NK-92 treated with Interleukin-12 subunit alpha and Interleukin-12 subunit beta, amount 100 ng/mL, for 24 hours (cell line): ENCODE measurements at places on chromosomes 2 and 18.

GRCh38 chr2:10859278-10859677 is 46.7 kb upstream of the PDIA6 start:
- no peak for DNase-seq

- DNase-seq: no peak
These were observed 41.3 kb downstream of the PSMG2 start for GRCh38 chr18:12744103-12744502.

DNA sequence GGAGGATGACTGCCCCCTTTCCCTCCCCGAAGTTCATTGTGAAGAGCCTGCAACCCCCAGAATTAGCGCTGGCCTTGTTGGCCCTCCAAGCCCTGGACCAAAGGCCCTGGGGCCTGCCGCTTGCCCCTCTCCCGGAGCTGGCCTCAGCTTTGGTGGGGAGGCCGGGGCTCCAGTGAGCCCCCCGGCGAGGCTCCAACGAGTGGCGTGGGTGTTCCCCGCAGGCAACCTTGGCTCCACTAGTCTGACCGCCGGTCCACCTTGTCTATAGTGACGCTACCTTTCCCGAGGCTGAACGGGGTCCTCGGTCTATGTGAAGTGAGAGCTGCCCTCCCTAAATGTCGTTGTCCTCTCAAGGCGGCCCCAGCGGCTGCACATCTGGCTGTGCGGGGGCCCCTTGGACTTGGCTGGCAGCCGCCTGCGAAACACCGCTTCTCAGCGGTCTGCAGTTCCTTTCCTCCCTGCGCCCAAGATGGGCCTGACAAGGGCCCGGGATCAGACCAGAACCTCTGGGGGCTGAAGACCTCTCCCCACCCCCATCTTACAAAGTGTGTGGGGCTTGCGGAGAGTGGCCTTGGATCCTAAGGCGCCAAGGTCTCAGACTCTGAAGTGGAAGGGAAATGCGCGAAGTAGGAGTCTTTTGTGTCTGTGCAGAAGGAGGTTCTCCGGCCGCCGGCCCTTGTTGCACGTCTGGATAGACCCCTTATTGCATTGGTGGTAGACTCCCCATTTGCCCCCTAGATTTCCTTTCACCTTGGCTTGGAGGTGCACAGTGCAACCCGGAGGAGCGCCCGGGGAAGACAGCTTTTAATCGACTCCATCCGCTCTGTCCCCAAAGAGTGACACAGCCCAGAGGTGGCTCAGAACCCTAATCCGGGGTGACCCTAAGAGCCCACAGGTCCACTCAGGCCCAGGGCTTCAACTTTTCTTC is 3.9 kb upstream of the HOXD10 start:
- DNase-seq: no peak

GRCh38 chr18:32391126-32391525 is 79.6 kb downstream of the GAREM1 start:
- no peak for DNase-seq

- peak; percentile 2 for DNase-seq
These were observed 29.7 kb downstream of the CCDC141 start for GRCh38 chr2:179020156-179020750.

DNA sequence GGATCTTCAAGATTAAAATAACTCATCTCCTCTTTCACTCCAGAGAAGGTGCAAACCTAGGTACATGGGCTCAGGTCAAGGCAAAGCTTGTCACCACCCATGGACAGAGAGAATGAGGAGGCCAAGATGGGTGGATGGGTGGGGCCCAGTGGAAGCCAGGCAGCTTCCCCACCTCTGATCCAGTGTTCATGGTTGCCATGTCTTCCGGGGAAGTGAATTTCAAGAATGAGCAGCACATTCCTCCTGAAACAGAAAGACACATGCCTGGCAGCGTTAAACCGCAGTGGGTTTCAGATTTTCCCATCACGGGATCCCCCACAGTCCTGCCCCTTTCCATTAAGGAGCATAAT is 301.7 kb downstream of the EIPR1 start:
- no peak for DNase-seq

DNA sequence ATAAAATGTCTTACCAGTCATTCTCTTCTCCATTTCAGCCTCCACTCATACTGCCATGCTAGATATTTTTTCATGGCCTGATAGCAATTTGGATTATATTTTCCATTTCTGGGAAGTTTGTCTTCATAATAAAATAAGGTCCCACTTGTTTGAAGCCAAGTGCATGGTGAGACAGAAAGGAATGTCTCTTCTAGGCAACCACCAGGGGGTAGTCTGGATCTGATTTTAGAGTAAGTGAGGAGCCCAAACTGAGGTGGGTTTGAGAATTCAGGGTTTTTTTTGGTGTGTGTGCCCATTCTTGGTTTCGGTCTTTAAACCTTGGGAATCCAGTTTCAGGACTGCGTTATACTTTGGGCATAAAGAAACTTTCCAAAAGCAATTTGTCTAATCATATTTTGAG is 315.5 kb downstream of the RPRM start:
- no peak for DNase-seq

GRCh38 chr18:51655327-51655698 is 457.8 kb upstream of the MEX3C start:
- DNase-seq: no peak
